ENCODE measurements at places on chromosomes 5 and 9. TPM values are rescaled to one million over a fixed set of nuclear protein-coding genes. Genes with fewer than 3 reads are reported as not detected.
A peak's percentile ranks its signal among the peaks of the same experiment; 100 is the strongest.

GRCh38 chr5:147484708-147485020 is 25.2 kb downstream of the DPYSL3 start:
- no peak overlapping the region for H3K4me3 ChIP-seq
- no peak for DNase-seq
- H3K4me1 ChIP-seq = peaks cover 10% of the 10 kb centered on the region
- H3K36me3 ChIP-seq = no peaks in the 10 kb centered on the region
- no peaks in the 10 kb centered on the region for H3K27me3 ChIP-seq

DNA sequence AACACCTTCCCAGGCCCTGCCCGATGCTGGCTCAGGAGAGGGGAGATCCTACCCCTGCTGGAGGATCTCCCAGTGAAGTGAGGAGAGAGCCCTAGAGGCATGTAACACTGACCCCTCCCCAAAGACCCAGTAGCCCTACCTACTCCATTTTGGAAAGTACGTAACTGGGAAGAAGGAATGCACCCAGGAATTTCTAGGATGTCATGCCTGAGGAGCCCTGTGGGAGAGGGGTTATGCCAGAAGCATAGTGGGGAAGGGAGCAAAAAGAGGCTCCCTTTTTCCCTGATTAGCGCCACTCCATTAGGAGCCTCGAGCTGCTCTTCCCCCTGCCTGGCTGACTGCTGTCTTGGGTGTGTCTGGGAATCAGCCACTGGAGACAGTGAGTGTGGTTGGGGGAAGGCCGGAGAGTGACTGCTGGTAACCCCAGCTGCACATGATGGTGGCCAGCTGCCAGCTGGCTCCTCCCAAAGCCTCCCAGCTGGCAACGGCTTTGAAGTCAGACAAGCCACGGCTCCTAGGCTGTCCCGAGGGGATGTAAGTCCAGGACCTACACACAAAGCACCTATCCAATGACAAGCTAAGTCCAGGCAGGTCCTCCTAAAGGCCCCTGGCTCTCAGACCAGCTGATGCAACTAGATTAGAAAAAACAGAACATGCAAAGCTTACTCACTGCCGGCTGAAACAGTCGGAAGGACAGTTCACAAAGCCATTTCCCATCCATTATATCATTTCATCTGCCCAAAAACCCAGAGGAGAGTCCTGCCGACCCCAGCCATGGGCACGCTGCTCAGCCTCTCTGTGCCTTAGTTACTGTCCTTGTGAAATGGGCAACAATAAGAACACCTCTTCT is 136.5 kb upstream of the ABCA1 start:
- no peak overlapping the region for H3K4me3 ChIP-seq
- no peaks in the 10 kb centered on the region for H3K36me3 ChIP-seq
- no peaks in the 10 kb centered on the region for H3K27me3 ChIP-seq
- peaks cover 26% of the 10 kb centered on the region for H3K4me1 ChIP-seq
- peak; percentile 77 for DNase-seq
- peak overlapping the region; percentile 91 for H3K27ac ChIP-seq

DNA sequence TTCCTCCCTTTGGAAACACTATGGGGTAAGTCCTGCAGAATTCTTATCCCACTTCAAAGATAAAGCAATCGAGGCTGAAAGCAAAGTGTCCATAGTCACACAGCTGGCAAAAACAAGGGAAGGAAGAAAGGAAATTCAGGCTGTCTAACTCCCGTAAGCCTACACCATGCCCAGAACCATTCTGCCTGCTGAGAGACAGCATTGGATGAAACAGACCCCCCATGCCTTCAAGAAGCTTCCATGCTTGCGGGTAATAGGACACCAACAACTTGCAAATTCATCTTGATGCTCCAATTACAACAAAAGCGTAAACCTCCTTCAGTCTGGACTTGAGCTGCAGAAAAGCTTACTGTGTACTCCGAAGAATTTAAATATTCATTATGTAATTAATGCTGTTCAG is 181.1 kb upstream of the WWC1 start:
- DNase-seq = no peak
- H3K27ac ChIP-seq = no peak overlapping the region
- no peaks in the 10 kb centered on the region for H3K4me1 ChIP-seq
- H3K36me3 ChIP-seq = no peaks in the 10 kb centered on the region

DNA sequence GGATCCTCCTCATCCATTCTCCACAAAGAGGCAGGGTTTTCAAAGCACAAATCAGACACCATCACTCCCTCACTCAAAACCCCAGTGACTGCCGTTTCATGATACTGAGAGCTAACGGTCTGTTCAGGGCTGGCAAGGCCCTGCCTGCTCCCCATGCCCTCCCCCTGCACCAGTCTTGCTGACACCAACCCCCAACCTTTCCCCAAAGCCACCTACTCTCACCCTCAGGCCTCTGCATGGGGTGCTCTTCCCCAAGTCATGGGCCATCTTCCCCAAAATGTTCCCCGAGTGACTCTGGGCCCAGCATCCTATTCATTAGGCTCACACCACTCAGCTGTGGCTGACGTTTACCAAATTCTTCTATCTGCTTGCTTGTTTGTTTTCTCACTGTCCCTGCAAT is 21.7 kb upstream of the OLFM1 start:
- DNase-seq = no peak
- H3K4me1 ChIP-seq = no peaks in the 10 kb centered on the region
- no peaks in the 10 kb centered on the region for H3K27me3 ChIP-seq
- no peak overlapping the region for H3K27ac ChIP-seq

- H3K36me3 ChIP-seq = no peaks in the 10 kb centered on the region
- no peak overlapping the region for H3K4me3 ChIP-seq
Observed at GRCh38 chr9:91771027-91771426, 179.0 kb downstream of the ROR2 start.

- DNase-seq = peak; percentile 88
- H3K27me3 ChIP-seq = no peaks in the 10 kb centered on the region
- H3K4me1 ChIP-seq = peaks cover 10% of the 10 kb centered on the region
- H3K36me3 ChIP-seq = no peaks in the 10 kb centered on the region
Observed at GRCh38 chr5:97534166-97534565, 351.1 kb upstream of the RIOK2 start.

- H3K4me1 ChIP-seq = no peaks in the 10 kb centered on the region
- DNase-seq = no peak
- H3K27ac ChIP-seq = no peak overlapping the region
- no peaks in the 10 kb centered on the region for H3K27me3 ChIP-seq
- H3K36me3 ChIP-seq = no peaks in the 10 kb centered on the region
Observed at GRCh38 chr5:61569353-61569752, 237.3 kb downstream of the ZSWIM6 start.

The IL3 gene
- total RNA-seq = not detected

The SYK gene
- 14.6 TPM for total RNA-seq

The MARCOL gene
- total RNA-seq = not detected

The HTR4 gene
- total RNA-seq = not detected
